Fibroblast of upper back skin (primary cell): ENCODE measurements at places on chromosomes 5 and 9.

DNA sequence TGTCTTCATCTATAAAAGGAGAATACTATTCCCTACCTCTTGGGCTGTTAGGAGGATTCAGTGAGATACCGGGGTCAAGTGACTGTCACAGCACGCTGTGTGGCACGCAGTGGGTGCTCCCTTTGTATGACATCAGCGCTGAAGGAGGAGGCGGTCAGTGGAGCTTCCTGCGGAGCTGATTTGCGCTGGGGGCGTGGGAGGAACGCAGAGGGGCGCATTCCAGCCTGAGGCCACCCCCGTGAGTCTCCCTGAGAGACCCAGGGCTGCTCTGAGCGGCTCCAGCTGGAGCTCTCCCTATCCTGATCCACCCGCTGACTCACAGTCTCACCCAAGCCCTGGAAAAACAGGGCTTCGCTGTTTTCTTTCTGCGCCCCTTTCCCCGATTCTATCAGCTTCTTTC is 24.3 kb upstream of the NEURL1B start:
- no peak for DNase-seq

GRCh38 chr5:122014236-122014935 is 52.6 kb downstream of the SRFBP1 start:
- no peak for DNase-seq

- peak; percentile 68 for DNase-seq
Observed at GRCh38 chr9:23663536-23663935, 162.5 kb downstream of the ELAVL2 start.

- DNase-seq, result peak; percentile 95
Observed at GRCh38 chr5:32852535-32852934, 141.4 kb downstream of the NPR3 start.

DNA sequence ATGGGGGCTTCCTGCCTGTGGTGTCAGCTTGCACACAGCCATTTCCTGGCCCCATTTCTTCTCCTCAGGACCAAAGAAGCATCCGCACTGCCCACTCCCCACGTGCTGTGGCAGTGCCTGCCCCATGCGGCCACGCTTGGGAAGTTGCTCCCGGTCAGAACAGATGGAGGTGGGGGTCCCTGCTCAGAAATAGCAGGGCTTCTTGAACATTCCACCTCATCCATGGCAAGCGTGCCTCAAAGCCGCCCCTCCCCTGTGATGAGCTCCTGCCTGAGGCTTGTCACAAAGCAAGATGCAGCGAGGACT is 238.2 kb downstream of the SYK start:
- no peak for DNase-seq

DNA sequence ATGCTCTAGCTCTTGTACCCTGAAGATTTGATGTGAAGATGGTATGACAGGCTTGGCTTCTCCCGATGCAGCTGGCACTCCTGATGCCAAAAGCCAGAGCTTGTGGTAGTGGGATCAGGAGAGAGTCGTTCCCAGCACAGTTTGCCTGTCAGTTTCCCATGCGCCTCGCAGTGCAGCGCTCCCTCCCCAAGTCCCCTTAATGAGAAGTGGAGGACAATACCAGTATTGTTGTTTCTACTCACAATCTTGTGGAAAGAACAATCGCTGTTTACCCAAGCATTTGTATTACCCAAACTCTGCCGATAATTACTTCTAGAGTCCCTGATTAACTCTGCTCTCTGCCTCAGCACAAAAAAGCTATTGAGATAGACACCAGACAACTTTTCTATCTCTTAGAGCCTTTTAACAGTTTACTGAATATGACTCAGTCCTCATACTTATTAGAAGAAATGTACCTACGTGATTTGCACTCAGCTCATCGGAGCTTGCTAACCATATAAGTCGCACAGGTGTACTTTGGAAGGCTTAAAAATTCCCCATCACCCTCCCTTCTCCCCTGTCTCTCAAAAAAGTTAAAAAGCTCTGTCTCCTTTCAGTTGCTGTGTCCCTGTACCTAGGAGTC is 283.2 kb upstream of the TMEM161B start:
- DNase-seq, result no peak

DNA sequence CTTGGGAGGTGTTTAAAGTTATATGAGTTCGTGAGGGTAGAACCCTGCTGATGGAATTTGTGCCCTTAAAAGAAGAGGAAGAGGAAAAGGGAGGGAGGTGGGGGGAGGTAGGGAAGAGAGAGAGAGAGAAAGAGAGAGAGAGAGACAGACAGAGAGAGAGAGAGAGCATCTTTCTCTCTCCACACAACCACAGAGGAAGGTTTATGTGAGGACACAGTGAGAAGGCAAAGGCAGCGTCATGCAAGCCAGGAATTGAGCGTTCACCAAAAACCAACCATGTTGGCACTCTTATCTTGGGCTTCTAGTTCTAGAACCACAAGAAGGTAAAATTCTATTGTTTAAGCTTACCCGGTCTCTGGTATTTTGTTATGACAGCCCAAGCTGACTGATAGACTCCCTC is 152.4 kb downstream of the SH3GL2 start:
- DNase-seq, result no peak
